ENCODE measurements at places on chromosomes 6 and 20. TPM values are rescaled to one million over a fixed set of nuclear protein-coding genes. Genes with fewer than 3 reads are reported as not detected.

DNA sequence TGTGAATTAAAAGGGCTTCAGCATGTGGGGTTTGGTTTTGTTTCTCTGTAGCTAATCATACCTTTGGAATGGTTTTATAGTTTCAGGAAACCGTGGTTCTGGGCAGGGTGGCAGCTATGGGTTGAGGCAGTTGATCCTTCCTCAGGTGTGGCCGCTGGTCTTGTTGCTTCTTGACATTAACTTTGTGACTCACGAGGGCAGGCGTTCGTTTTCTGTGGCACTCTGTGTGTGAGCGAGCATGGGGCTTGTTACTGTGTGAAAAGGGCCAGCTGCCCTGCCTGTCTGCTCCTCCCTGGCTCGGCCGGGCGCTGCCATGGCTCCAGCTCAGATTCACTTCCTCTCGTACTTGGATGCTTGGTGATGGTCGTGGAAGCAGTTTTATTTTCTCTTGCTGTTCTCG is 16.2 kb downstream of the DNAJC5 start:
- no peak overlapping the region for H3K27ac ChIP-seq
- no peak for DNase-seq
- no peak overlapping the region for H3K4me3 ChIP-seq
- H3K4me1 ChIP-seq: peaks cover 28% of the 10 kb centered on the region
- H3K27me3 ChIP-seq: no peaks in the 10 kb centered on the region

The CRISP3 gene
- polyA plus RNA-seq: not detected

DNA sequence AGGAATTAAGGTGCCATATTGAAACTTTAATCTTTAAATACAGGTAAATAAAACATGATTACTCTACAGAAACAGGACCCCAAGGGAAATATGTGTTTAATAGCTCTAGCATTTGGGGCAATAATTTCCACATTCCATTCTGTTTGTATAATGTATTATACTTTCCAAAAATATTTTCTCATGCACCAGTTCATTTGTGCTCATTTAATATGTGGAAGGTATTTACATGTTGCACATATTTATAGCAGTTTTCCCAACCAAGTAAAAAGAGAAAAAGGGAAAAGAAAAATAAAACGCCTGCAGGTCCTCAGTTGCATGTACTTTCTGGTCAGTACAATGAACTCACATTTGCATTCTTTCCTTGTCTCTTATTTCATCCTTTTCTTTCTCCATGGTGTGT is 129.5 kb upstream of the SULF2 start:
- DNase-seq: no peak
- H3K27me3 ChIP-seq: no peaks in the 10 kb centered on the region
- no peak overlapping the region for H3K27ac ChIP-seq
- H3K36me3 ChIP-seq: no peaks in the 10 kb centered on the region
- no peak overlapping the region for H3K4me3 ChIP-seq

DNA sequence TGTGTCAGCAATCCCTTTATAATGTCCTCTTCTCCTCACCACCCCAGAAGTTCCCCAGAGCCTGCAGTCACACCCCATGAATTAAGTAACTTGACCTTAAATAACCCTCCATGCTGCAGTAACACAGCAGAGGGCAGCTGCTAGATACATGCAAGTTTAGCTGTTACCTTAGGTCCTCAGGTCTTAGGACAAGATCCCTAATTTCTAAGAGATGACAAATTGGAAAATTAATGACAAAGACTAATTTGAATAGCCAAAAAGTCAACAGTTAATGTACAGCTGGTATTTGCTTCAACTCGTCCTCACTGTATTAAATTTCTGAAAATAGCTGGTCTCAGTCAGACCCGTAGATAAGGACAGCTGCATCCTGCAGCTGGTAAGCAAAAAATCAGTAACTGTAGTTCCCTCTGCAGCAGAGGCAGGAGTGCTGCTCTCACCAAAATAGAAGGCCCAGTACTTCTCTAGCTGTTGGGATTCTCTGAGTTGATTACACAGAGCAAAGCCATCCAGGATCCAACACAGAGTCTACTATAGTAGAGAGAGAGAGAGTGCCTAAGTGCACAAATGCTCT is 62.4 kb downstream of the TNFRSF21 start:
- no peaks in the 10 kb centered on the region for H3K4me1 ChIP-seq
- no peak overlapping the region for H3K4me3 ChIP-seq
- H3K36me3 ChIP-seq: no peaks in the 10 kb centered on the region
- no peaks in the 10 kb centered on the region for H3K27me3 ChIP-seq
- no peak overlapping the region for H3K27ac ChIP-seq

DNA sequence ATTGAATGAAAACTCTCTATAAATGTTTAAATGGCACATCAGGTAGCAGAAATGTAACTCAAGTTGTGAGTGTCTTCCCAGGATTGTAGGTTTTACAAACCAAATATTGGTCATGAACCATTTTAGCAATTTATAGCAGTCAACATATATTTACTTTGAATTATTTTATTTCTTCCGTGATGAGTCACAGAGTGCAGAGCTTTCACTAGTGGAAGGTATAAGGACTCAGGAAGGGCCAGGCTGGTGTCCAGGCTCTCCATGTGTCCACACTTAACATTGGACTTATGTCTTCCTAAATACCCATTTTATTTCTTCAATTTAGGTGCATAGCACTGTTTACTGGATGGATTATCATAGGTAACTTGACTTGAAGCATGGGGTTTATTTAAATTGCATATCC is 120.9 kb downstream of the OLIG3 start:
- H3K4me1 ChIP-seq: peaks cover 13% of the 10 kb centered on the region
- no peak for DNase-seq
- no peak overlapping the region for H3K4me3 ChIP-seq

The CDYL gene
- polyA plus RNA-seq: 6.7 TPM

DNA sequence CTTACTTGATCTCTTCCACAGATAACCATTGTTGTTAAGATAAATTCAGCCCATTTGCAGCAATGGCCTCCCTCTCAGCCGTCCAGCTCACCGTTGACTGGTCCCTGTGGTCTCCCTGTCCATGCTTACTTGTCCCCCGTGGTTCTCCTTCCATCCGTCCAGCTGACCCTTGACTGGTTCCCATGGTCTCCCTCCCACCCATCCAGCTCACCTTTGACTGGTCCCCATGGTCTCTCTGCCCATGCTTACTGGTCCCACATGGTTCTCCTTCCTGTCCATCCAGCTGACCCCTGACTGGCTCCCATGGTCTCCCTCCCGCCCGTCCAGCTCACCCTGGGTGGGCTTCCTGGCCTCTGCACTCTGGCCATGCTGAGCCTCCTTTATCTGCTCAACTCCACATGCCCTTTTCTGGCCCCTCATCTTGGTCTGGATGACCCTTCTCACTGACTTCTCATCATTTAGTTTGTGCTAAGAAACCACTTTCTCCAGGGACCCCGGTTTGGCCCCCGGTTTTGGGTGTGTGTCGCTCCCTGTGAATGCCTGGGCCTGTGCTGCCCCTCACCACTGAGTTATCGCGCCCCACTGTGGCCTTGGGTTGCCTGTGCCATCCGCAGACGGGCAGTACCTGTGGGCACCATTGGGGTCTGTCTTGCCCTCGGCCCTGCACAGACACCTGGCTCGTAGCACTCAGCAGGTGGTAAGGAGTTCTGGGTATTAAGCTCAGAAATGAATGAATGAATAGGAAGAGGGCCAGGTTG is 146.4 kb downstream of the ERMARD start:
- DNase-seq: no peak
- H3K27me3 ChIP-seq: no peaks in the 10 kb centered on the region
- H3K4me1 ChIP-seq: no peaks in the 10 kb centered on the region
- no peak overlapping the region for H3K27ac ChIP-seq

The THBS2 gene
- 0.14 TPM for polyA plus RNA-seq

DNA sequence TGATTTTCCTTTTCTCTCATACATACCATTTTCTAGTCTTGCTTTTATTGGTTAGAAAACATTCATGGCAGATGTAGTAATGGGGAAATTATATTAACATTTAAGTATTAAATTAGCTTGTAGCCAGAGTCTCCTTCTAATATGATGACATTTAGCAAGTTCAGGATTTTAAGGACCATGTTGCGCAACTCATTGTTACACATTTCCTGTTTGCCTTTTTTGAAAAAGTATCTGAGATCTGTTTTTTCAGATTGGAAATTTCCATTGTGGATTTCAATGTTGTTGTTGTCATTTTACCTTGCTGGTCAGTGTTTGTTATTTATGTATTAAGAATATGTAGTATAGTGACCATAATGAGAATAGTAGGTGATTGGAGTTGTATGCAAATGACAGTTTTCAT is 38.7 kb downstream of the CDKAL1 start:
- no peak overlapping the region for H3K27ac ChIP-seq
- no peaks in the 10 kb centered on the region for H3K27me3 ChIP-seq
- peaks cover 6% of the 10 kb centered on the region for H3K36me3 ChIP-seq
- no peak overlapping the region for H3K4me3 ChIP-seq
- no peak for DNase-seq

- no peak for DNase-seq
- H3K36me3 ChIP-seq: no peaks in the 10 kb centered on the region
- no peaks in the 10 kb centered on the region for H3K4me1 ChIP-seq
- H3K4me3 ChIP-seq: no peak overlapping the region
These were observed 193.3 kb upstream of the SSTR4 start for GRCh38 chr20:22841846-22842245.

GRCh38 chr20:38755324-38755910 is 7.2 kb downstream of the ACTR5 start:
- DNase-seq: no peak
- H3K36me3 ChIP-seq: peaks cover 65% of the 10 kb centered on the region
- H3K27ac ChIP-seq: no peak overlapping the region
- no peaks in the 10 kb centered on the region for H3K27me3 ChIP-seq
- H3K4me3 ChIP-seq: no peak overlapping the region

DNA sequence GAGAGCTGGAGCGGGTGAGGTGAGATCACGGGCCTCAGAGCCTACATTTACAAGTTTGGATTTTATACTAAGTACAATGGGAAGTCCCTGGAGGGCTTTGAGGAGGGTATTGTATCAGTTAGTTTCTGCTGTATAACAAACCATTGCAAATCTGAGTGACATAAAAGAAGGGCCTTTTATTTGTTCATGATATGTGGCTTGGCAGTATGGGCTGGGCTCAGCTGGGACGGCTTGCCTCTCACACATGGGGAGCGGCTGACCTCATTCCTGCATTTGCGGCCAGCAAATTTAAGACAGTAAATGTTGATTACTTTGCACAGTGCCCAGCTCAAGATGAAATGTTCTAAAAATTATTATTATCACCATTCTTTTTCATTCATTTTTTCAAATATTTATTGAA is 21.7 kb downstream of the GDAP1L1 start:
- no peaks in the 10 kb centered on the region for H3K27me3 ChIP-seq
- no peaks in the 10 kb centered on the region for H3K4me1 ChIP-seq
- H3K27ac ChIP-seq: no peak overlapping the region
- no peak for DNase-seq
- no peaks in the 10 kb centered on the region for H3K36me3 ChIP-seq

DNA sequence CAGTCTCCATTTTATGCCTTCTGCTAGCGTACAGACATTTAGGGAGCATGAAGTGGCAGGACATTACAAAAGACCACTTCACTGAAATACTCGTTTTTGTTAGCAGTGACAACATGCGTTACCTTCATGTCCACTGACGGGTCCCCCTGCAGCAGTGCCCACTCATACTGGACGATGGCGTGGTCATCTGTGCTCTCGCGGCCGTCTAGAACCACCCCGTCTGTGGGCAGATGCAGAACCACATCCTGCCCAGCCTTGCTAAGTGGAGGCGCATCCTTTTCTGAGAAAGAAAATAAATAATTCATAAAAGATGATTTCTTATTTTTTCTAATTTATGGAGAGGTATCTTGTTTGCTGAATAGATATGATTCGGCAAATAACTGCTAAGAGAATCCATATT is 11.3 kb downstream of the LRP11 start:
- no peak for DNase-seq
- no peaks in the 10 kb centered on the region for H3K36me3 ChIP-seq
- no peak overlapping the region for H3K4me3 ChIP-seq
- H3K27me3 ChIP-seq: no peaks in the 10 kb centered on the region

- H3K4me3 ChIP-seq: no peak overlapping the region
- no peak for DNase-seq
- H3K27me3 ChIP-seq: no peaks in the 10 kb centered on the region
- no peaks in the 10 kb centered on the region for H3K36me3 ChIP-seq
- no peak overlapping the region for H3K27ac ChIP-seq
- no peaks in the 10 kb centered on the region for H3K4me1 ChIP-seq
These were observed 356.4 kb downstream of the CDH4 start for GRCh38 chr20:61608275-61609085.

The BCAS1 gene
- polyA plus RNA-seq: 0.17 TPM

The OXT gene
- not detected for polyA plus RNA-seq

The HAO1 gene
- polyA plus RNA-seq: not detected

- no peaks in the 10 kb centered on the region for H3K27me3 ChIP-seq
- DNase-seq: no peak
- no peaks in the 10 kb centered on the region for H3K4me1 ChIP-seq
- no peak overlapping the region for H3K4me3 ChIP-seq
These were observed 114.7 kb upstream of the PRL start for GRCh38 chr6:22411376-22412105.

The RRAGD gene
- 3.8 TPM for polyA plus RNA-seq

The OOEP gene
- 0.28 TPM for polyA plus RNA-seq

The RGS19 gene
- 112 TPM for polyA plus RNA-seq

DNA sequence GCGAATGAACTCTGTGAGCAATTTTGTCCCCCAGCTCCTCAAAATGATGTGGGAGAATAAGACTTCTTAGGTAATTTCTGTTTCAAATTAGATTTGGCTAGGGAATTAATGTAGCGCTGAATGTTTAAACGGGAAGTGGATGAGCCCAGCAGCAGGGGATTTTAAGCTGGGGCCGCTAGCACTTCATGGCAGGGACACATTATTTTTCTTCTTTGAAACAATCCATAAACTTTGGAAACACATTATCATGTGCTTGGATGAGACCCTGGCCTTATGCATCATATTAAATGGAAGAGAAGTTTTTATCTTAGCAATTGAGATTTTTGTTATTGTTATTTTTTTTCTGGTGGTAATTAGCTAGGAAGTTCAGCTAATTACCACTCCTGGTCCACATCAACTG is 74.2 kb upstream of the FUCA2 start:
- no peaks in the 10 kb centered on the region for H3K27me3 ChIP-seq
- no peak for DNase-seq
- no peak overlapping the region for H3K4me3 ChIP-seq
- H3K36me3 ChIP-seq: no peaks in the 10 kb centered on the region

The CYP24A1 gene
- polyA plus RNA-seq: 0.59 TPM

The COL20A1 gene
- not detected for polyA plus RNA-seq

DNA sequence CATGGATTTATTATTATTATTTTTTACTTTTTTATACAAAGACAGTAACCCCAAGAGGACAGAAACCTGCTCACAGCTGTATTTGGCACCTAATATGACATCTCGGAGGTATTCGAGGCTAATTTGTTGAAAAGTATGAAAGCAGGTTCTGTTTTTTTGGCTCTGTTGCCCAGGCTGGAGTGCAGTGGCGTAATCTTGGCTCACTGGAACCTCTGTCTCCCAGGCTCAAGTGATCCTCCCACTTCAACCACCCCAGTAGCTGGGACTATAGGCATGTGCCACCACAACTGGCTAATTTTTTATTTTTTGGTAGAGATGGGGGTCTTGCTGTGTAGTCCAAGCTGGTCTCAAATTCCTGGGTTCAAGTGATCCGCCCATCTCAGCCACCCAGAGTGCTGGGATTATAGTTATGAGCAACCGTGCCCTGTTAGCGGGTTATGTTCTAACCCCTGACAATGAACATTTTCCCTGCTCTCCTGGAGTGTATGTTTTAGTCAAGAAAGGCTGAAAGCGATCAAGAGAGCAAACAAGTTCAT is 53.7 kb upstream of the ZNF217 start:
- no peak for DNase-seq
- no peak overlapping the region for H3K4me3 ChIP-seq
- H3K36me3 ChIP-seq: no peaks in the 10 kb centered on the region
- peaks cover 29% of the 10 kb centered on the region for H3K4me1 ChIP-seq

The OR2H1 gene
- polyA plus RNA-seq: not detected

GRCh38 chr20:9059931-9060330 is 9.0 kb upstream of the PLCB4 start:
- no peak for DNase-seq
- no peak overlapping the region for H3K27ac ChIP-seq
- no peaks in the 10 kb centered on the region for H3K27me3 ChIP-seq
- H3K4me1 ChIP-seq: no peaks in the 10 kb centered on the region
- no peak overlapping the region for H3K4me3 ChIP-seq
